ENCODE measurements at places on chromosomes 13 and 19.

- no peak for DNase-seq
Measured at GRCh38 chr13:80454245-80454644, 113.3 kb upstream of the SPRY2 start.

DNA sequence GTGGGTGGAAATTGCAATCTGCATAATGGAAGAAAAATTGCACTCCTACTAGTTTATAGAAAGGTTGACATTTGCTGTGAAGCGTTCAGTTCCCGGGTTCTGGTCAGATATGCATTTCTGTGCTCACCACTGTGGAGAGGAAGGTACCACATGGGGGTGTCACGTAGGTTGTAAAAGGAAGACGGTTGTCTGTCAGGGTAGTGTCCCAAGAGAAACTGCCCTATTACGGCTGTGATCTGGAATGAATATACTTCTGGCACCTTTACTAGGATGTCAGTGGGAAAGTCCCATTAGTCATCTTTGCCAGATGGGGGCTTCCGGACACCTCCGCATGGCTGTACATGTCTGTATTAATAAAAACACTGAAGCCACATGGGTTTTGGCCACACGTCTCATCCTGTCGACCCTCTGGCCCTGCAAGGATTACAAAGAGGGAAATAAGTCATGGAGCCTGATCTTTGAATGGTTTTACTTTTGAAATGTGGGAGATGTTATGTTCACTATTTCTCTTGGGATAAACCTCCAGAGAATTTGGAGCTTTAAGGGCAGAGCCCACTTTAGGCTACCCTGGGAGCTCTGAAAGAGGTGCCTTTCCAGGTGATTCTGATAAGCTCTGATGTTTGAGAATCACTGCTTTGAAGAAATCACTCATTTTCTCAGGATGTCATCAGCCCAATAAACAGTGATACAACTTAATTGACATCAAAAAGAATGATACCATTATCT lies 133.9 kb downstream of the AKAP11 start:
- no peak for DNase-seq

- DNase-seq = no peak
Measured at GRCh38 chr19:30063650-30064347, 121.8 kb downstream of the URI1 start.

DNA sequence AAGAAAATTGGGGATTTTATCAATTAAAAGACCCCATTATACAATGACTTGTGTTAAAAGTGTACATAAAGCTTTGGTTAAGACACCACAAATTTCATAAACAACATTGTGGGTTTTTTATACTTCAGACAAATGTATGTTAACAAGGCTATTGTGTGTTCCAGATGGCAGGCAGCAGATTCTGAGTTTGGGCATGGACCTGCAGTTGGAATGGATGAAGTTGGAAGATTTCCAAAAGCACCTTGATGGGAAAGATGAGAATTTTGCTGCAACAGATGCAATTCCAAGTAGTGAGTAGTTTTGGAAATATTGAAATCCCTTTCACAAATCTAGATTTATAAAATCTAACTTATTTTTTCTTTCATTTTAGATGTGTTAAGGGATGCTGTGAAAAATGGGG lies 25.4 kb downstream of the MPHOSPH8 start:
- no peak for DNase-seq

- no peak for DNase-seq
Measured at GRCh38 chr19:54790711-54791110, 12.7 kb upstream of the KIR2DL4 start.

DNA sequence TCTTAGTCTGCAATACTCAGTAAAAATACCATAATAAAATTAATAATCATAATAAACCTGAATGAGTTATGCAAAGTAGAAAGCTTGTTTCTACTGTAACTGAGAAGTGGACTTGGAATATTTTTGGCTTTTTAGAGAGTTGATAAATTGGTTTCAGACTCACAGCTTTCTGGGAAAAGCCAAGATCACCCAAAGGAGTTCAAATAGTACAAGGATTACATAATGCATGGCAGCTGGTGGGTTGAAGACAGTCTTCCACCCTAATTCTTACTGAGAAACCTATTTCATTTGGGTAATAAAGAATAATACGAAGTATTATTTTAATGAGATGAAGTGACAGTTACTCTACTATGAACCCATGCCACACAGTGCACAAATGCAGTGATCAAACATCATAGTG lies 139.4 kb upstream of the KLF12 start:
- DNase-seq = no peak

DNA sequence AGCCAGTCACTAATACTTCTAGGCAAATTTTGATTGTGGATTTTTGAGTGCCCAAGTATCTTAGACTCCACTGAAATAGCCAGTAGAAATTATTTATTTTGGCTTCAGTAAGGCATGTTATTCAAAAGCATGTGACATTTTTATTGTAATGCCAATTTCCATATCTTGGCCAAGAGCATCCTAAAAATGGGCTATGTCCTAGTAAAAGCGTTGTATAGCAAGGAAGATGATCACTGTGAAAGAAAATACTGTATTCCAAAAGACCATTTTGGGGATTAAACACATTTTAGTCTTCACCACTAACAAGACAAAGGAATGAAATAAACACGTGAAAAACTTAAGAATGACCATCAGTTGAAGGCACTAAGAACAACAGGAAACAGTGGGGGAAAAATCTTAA lies 149.1 kb downstream of the NUFIP1 start:
- no peak for DNase-seq

DNA sequence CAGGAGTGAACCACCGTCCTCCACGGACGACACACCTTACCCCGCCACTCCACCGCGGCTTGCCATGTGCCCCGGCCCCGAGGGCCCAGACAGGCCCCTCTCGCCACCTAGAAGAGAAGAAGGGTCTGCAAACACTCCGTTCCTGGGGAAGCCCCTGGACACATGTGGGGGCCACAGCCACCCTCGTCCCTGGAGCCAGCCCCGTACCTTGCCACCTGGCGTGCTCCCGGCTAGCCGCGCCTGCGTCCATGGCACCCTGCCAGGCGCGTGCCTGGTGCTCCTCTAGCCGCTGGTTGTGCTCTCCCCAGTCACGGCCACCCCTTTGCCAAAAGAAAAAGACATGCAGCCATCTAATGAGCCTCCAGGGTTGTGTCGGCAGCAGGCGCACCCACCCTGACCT lies 19.9 kb upstream of the TINCR start:
- no peak for DNase-seq

- DNase-seq = no peak
Measured at GRCh38 chr19:56740501-56740900, 68.9 kb upstream of the ZNF835 start.

- DNase-seq = no peak
Measured at GRCh38 chr19:34171539-34171876, 796 bp upstream of the LSM14A start.

DNA sequence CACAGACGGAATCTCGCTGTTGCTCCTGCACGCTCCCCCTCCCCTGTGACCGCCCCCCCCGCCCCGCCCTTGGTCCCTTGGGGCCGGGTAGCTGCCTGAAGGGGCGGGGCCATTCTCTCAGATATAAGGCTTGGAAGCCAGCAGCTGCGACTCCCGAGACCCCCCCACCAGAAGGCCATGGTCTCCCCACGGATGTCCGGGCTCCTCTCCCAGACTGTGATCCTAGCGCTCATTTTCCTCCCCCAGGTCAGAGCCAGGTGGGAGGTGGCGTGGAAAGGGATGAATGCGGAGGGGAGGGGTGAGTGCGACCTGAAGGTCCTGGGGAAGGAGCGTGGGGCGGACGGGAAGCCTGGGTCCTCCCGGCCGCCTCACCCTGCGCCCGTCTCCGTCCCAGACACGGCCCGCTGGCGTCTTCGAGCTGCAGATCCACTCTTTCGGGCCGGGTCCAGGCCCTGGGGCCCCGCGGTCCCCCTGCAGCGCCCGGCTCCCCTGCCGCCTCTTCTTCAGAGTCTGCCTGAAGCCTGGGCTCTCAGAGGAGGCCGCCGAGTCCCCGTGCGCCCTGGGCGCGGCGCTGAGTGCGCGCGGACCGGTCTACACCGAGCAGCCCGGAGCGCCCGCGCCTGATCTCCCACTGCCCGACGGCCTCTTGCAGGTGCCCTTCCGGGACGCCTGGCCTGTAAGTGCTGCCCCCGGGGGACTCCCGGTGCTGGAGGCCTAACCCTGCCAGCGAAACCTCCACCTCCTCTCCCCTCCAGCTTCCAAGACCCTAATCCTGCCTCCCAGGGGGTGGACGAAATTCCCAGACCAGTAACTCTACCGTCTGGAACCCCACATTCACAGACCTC lies at the start of gene DLL3:
TSS of gene DLL3 (plus strand) at position 150 of the 845 bp plus-strand sequence. CDS start at position 178, 28 bp downstream.
- no peak for DNase-seq

GRCh38 chr19:16497042-16497441 lies 848 bp downstream of the C19orf44 start:
- DNase-seq = no peak

Data from stimulated activated CD4-positive, alpha-beta T cell treated with anti-CD3 and anti-CD28 coated beads, Interleukin-1b, Interleukin-23, amount 100 ng/mL, for 1 hour (primary cell).